ENCODE measurements at places on chromosomes 5 and 9. TPM values are rescaled to one million over a fixed set of nuclear protein-coding genes. Genes with fewer than 3 reads are reported as not detected.

Gene GLDC
- total RNA-seq: 0.82 TPM

Gene NELFB
- total RNA-seq: 75.6 TPM

Gene ANKH
- total RNA-seq: 12.2 TPM

- DNase-seq: no peak
Observed at GRCh38 chr9:93345643-93346230, 105.7 kb upstream of the FAM120A start.

DNA sequence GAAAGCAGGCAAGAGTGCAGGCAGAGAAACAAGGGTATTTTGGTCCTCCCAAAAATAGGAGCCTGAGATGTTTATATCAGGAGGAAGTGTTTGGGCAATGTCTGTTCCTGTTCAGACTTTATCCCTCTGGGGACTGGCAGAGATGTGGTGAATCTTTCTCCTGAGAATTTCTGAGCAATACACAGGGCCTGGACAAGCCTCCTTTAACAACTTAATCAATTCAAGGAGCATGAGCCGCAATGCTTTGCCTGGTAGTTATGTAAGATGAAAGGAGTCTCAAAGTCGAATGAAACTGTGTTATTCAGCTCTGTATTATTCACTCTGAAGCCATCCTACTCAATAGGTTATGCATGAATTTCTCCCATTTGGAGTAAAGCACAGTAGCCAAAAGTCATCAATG lies 365.6 kb downstream of the MAN2A1 start:
- DNase-seq: no peak

All from MG63 (cell line).